Activated B cell treated with CpG ODN at 0.5 μM for 24 hours (primary cell): ENCODE measurements at places on chromosomes 12 and 14.

- DNase-seq = no peak
Measured at GRCh38 chr14:103347091-103347815, 13.2 kb downstream of the EIF5 start.

DNA sequence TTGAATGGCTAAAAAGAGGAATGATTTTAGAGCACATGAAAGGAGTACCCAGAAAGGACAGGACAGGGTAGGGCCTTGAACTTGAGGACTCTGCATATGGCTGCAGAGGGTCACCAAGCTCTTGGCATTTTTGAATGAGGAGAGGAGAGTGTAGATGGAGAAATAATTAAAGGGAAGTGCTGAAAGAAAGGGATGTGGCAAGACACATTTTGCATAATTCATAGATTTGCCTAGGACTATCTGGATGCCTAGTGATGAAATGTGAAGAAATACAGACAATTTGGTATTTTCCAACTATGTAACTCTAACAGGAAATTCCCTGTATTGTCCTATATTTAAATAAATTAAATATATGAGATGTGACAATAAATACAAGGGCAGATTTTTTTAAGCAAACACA lies 27.5 kb upstream of the MDM1 start:
- DNase-seq = no peak

DNA sequence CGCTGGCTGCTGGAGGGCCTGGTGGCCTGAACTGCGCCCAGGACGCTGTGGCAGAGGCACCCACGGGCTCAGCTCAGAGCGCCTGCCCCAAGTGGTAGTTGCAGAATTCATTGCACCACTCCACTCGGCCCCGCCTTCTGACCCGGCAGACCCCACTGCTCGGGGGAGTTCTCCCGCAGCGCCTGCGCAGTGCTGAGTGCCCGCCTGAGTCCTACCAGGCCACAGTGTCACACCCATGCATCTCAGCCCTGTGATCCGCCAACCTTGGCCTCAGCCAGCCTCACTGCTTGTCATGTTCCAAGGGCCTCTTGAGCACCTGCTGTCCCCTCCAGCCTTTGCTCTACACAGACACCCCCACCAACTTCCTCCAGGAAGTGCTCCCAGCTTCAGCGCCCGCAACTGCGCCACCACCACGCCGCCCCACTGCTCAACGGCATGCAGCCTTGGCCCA lies 12.2 kb downstream of the DEGS2 start:
- DNase-seq = no peak

GRCh38 chr12:56332512-56333196 lies 1.1 kb downstream of the PAN2 start:
- DNase-seq = no peak

DNA sequence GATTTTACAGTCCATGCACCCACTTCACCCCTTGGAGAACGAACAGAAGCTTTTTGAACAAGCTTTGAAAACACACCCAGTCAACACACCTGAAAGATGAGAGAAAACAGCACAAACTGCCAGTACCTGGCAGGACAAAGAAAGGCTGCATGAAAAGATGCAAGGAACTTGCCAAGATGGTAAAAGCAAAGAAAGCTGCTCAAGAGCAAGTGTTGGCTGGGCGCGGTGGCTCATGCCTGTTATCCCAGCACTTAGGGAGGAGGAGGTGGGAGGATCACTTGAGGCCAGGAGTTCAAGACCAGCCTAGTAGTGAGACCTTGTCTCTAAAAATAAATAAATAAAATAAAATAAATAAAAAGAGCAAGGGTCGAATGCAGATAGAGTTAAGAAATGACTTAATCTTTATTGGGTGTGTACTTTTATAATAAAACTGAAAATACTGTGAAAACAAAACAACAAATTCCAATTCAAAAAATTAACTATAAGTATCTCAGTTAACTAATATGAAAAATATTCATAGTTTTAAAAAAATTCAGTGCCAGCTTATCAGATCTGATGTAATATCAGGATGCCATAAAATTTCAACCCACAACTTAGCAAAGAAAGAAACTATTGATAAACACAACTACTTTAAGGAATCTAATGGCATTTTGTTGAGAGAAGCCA lies 59.2 kb downstream of the HECTD4 start:
- DNase-seq = no peak

- DNase-seq = no peak
Measured at GRCh38 chr14:87282266-87282665, 710.7 kb downstream of the GALC start.

DNA sequence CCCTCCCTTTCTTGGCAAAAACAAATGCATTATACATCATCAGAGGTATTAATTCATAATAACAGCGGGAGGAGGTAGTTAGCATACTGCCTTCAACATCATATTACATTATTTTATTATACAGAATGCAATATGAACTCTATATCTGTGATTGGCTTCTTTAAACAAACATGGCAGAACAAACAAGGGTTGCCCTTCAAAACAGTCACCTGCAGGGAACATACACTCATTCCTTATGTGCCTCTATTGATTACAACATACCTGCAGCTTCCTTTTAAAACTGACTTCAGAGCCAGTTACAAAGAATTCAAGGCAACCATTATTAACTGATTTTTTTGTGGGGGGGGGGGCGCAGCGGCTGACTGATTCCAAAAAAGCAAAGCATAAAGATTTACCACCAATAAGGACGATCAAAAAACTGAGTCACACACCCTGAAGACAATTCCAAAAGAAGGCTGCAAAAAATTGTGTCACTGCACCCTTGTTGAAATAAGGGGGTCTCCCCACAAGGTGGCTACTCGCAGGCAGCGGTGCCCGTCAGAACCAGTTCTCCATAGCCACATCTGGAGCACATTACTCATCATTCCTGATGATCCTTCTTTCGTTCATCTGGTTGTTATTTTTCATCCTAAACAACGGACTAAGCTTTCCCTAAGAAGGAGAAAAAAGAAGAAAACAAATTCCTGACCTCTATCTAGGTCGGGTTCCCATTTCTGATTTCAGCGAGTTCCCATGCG lies 51.8 kb downstream of the SMUG1 start:
- no peak for DNase-seq

- DNase-seq = no peak
Measured at GRCh38 chr12:54859502-54859901, 5.2 kb downstream of the MUCL1 start.

- DNase-seq = no peak
Measured at GRCh38 chr12:69936214-69936731, 111.2 kb downstream of the MYRFL start.

DNA sequence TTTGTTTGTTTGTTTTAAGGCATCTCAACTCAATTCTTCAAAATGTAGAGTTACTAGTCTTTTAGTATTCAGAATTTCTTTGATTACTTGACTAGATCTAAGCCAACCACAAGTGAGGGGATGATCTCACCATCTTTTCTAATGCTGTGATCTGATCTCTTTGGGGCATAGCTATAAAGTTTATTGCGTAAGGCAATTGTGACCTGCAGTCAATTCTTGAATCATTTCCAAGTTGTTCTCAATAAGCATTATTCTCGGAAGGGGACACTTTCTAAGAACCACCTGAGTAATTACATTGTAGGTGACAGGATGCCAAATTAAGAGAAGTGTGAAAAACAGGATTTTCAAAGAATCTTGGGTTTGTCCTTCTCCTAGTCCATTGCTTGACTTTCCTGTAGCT lies 13.1 kb downstream of the DACT1 start:
- no peak for DNase-seq

DNA sequence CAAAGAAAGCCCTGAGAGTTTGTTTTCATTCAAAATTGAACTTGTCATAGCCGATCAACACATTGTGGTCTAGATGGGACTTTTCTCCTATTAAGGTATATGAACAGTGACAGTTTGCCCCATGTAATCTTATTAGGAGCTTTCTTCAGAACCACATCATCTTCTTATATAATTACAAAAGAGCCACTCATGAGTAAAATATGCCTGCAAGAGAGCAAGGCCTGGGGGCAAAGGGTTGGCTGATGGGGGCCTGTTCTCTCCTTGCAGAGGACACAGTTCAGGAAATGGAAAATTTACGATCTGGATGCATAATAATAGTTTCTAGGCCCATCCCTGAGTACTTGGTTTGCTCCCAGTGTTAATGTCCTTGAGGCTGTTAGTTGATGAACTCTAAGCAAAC lies 87.8 kb downstream of the FLRT2 start:
- no peak for DNase-seq

GRCh38 chr12:32052212-32052713 lies 54.4 kb upstream of the BICD1 start:
- no peak for DNase-seq

DNA sequence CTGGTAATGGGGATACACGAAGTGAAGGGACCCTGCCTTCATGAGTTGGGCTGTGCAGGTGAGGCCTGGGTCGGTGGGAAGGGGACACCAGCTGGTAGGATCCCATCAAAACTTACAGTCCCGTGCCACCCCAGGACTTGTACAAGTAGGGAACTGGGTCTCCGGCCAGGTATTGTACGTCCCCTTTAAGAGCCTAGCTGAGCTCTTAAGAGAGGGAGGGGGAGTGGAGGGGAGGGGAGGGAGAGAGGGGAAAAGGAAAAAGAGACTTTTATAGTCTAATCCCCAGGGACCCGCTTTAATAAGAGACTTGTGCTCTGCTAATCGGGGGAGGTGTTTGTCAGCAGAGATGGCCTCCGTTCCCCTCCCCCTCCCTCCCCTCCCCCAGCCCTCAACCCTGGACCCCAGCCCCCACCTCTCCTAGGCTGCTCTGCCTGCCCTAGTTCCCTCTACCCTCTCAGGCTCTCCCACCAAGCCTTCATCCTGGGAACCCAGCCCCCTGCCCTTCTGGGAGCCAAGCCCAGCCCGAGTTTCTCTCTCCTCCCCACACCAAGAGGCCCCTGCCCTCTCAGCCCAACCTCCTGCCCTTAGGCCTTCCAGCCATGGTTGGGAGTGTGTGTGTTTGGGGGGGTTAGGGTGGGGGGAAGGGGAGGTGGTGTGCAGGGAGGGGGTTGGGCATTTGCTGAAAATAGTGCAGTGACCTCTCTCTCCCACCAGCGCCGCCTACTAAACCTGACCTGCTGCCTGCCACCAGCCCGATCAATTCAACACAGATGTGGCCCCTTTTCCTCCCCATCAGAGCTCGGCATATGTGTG lies 2.6 kb downstream of the GDF11 start:
- no peak for DNase-seq

GRCh38 chr14:97267509-97267908 lies 470.3 kb downstream of the VRK1 start:
- no peak for DNase-seq

DNA sequence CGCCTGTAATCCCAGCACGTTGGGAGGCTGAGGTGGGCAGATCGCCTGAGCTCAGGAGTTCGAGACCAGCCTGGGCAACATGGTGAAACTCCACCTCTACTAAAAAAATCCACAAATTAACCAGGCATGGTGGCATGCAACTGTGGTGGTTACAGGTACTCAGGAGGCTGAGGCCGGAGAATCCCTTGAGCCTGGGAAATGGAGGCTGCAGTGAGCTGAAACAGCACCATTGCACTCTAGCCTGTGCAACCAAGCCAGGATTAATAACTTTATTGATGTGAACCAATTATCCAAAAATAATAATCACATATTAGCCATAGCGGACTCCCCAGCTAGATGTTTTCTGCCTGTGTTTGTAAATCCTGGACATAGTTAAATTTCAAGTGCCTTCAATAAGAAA lies 1.8 kb upstream of the NUDT4 start:
- no peak for DNase-seq

DNA sequence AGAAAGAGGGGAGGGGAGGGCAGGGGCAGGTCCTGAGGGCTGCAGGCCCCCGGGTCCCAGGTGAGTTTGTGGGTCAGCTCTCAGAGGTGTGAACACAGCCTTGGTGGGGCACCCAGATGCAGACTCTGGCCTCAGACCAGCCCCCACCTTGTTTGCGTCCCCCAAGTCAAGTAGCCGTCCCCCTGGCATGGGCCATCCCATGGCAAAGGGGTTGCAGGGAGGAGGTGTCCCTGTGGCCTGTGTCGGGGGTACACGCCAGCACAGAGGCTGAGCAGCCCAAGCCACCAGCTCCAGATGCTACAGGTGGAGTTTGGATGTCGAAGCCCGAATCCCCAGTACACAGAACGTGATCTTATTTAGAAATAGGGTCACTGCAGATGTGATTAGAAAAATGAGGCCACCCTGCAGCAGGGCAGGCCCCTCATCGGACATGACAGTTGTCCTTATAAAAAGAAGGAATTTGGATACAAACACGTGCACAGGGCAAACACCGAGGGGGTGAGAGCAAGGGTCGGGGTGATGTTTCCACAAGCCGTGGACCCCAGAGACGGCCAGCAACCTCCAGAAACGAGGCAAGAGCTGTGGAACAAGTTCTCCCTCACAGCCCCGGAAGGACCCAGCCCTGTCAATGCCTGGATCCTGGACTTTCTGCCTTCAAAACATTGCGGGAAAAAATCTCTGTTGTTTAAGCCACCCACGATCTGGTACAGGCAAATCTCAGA lies 141.2 kb upstream of the C14orf180 start:
- DNase-seq = no peak

- DNase-seq = no peak
Measured at GRCh38 chr12:49800421-49801140, 27.6 kb downstream of the NCKAP5L start.

DNA sequence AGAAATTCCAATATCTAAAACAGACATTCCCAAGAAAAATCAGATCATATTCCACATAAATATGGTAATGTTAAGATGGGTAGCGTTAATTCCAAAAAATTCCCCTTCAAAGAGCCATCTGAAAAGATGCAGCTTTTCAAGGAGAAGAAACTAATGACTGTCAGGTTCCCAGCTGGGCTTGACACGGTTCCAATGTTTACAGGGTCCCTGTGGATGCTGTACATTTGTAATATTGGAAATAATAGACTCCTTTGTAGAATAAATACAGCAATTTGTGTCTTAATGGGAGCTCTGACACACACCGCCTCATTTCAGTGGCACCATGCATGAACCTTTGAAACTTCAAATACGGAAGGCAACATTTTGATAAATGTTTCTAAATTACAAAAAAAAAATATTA lies 140.6 kb downstream of the ITPR2 start:
- no peak for DNase-seq

DNA sequence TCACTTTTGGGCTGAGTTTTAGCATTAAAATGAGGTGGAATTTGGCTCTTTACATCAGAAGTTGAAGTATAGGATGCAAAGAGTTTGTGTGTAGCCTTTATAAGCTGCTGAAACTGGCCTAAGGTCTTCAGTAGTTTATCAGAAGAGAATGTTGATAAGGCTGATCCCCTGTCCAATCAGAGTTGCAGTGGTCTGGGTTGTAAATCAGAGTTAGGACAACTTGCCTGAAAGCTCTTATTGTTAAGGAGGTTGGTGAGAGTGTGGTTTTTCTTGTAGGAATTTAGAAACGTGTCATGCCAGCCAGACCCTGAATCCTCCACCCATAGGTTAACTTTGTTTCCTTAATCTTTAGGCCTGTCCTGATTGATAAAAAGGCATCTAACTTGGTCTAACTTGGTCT lies 143.5 kb downstream of the ST8SIA1 start:
- no peak for DNase-seq
